ENCODE measurements at places on chromosomes 2 and 18. TPM values are rescaled to one million over a fixed set of nuclear protein-coding genes. Genes with fewer than 3 reads are reported as not detected.

Gene TEX44
- total RNA-seq = not detected

Gene M1AP
- not detected for total RNA-seq

Gene SERPINB4
- not detected for total RNA-seq

Gene MIB1
- total RNA-seq = 66.7 TPM

Gene KIF5C
- 9.3 TPM for total RNA-seq

- DNase-seq = peak; percentile 16
Observed at GRCh38 chr2:16050908-16051489, 110.6 kb downstream of the MYCN start.

- DNase-seq = peak; percentile 38
Observed at GRCh38 chr2:133884739-133885381, 316.6 kb upstream of the NCKAP5 start.

DNA sequence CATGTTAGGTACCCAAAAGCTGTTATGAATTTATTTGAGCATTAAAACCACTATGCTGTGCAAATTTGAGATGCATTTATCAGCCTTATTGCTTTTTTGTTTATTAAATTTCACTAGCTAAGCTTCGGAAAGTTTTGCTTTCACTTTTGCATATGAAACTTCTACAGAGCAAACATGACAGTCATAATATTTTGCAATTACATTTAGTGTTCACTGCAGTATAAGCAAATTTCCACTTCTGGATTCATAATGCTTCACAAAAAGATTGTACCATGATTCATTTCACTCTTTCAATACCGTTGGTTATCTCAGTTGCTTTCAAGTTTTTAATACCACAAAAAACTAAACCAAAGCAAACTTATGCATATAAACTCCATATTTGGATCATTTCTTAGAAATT lies 228.7 kb upstream of the SLC8A1 start:
- DNase-seq = no peak

GRCh38 chr2:96830044-96830562 lies 13.7 kb downstream of the ANKRD23 start:
- peak; percentile 54 for DNase-seq

DNA sequence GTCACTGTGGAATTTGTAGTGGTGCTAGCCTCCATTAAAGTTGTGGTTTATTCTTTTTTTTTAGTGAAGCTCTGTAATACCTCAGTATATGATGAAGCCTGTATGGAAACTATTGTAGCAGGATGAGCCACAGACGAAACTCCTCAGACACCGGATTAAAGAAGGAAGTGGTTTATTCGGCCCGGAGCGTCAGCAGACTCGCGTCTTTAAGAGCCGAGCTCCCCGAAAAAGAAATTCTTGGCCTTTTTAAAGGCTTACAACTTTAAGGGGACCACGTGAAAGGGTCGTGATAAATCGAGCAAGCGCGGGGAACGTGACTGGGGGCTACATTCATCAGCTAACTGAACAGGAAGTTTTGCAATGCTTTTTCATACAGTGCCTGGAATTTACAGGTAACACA lies 8.1 kb upstream of the CCL20 start:
- DNase-seq = no peak

DNA sequence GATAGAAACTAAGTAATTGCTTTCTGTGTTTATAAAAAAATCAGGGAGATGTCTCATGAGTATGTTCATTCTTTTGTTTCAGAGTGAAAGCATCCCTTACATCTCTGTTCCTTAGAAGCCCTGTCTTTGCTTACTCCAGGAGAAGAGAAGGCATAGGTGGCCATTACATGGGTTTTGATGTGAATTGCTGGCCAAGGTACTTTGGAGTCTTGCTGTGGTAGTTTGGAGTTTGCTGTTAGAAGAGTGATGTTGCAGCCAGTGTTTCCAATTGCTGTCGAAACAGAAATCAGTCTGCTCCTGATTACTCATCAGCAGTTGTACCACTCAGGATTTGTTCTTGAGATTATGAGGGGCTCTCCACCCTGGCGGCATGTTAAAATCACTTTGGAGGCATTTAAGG lies 97.8 kb upstream of the KLHL14 start:
- no peak for DNase-seq

Measured in G401 (cell line).